ENCODE measurements at places on chromosomes 7 and 10.
A peak's percentile ranks its signal among the peaks of the same experiment; 100 is the strongest.

DNA sequence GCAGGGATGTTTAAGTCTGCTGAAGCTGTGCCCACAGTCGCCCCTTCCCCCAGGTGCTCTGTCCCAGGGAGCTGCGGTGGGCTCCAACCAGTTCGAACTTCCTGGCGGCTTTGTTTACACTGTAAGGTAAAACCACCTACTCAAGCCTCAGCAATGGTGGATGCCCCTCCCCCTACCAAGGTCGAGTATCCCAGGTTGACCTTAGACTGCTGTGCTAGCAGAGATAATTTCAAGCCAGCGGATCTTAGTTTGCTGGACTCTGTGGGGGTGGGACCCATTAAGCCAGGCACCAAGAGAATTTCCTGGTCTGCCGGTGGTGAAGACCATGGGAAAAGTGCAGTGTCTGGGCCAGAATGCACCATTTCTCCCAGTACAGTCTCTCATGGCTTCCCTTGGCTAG, 56.0 kb downstream of the CCDC7 start:
- no peak for DNase-seq

- DNase-seq = no peak
These were observed 3.5 kb downstream of the KCP start for GRCh38 chr7:128906766-128907559.

GRCh38 chr10:101040061-101040460, 9.0 kb downstream of the SFXN3 start:
- DNase-seq = no peak

DNA sequence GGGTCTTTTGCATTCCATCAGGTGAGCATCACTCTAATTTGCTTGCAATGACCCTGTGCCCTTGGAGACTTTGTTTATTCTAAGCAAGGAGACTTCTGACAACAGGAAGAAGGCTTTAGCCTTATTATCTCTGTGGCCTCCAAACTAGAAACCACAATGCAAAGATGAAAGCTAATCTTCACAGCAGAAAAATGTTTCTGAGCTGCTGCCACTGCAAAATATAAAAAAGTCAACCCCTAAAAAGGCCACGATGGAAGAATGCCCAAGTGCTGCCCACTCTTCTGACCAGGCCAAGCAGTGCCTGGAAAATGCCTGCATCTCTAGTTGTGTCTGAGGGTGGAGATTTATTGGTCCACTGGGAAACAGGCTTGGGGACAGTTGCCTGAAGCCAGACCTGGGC, 299.9 kb downstream of the C7orf25 start:
- DNase-seq = no peak

DNA sequence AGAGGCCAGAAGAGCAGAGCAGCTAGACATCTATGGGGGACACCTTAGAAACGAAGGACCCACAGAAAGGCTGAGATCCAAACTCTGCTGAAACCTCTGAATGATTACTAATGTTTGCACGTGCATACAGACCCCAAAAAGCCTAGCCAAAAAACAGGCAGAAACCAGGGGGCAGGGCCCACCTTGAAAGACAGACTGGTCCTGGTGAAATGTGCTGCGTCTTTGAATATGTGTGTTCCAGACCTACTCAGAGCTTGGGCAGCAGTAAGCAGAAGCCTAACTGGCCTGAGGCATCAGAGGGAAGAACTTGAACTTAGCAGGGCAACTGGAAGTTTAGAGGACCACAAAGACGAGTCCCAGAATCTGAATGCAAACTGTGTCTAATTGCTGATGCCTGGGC, 251.8 kb downstream of the TEX36 start:
- no peak for DNase-seq

DNA sequence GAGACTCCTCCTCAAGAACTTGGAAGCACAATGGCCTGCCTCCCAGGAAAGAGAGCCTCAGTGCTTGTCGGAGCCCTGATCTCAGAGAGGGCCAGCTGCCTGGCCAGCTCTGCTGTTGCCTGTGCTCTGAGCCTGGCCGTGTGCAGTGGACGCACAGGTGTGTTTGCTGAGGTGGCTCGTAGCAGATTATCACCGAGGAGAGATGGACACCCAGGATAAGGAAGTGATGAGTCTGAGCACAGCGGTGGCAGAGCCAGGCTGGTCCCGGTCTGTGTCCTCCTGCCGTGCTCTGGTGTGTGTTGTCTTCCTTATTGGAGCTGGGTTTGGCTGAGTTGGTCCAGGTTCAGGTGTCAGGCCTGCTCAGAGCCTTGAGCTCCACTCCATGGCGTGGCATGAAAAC, 208.5 kb downstream of the EBF3 start:
- no peak for DNase-seq

DNA sequence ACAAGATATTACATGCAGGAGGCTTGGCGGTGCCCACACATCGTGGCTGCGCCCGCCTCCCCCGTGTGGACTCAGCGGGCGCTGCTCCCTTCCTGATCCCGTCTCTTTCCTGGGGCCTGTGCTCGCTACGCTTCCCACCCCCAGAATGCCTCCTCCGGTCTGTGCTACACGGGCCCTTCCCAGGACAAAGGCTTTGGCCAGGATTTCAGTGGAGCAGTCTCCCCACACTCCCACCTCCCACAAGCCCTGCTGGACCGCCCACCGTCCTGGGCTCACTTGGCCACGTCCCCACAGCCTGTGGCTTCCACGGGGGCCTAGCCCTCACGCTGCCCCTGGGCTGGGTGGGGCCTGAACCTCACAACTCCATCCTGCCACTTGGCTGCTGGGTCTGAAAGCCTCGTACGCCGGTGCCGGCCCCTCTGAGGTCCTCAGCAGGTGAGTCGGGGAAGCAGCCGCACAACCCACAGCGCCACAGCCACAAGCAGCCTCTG, 17.3 kb downstream of the CFAP46 start:
- no peak for DNase-seq

- peak; percentile 59 for DNase-seq
These were observed 645 bp downstream of the SLC26A4 start for GRCh38 chr7:107661081-107661864.

GRCh38 chr10:47136866-47137265, 163.1 kb upstream of the GDF10 start:
- no peak for DNase-seq

DNA sequence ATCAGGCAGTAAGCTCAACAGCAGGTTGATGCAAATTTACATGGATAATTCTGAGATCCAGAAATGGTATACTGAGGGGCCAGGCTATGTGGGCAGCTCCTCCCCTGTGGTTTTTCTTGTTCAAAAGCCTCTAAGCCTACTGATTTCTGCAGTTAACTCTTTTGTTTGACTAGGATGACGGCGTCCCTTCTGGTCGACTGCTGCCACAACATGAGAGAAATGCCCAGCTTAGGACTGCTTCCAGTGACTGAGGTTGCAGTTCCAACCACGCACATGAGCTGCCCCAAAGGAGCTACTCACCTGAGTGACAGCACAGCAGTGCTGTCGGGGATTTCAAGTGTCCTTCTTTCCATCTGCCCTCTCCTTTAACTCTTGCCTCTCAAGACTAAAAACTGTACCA, 973.0 kb upstream of the GHITM start:
- DNase-seq = no peak

DNA sequence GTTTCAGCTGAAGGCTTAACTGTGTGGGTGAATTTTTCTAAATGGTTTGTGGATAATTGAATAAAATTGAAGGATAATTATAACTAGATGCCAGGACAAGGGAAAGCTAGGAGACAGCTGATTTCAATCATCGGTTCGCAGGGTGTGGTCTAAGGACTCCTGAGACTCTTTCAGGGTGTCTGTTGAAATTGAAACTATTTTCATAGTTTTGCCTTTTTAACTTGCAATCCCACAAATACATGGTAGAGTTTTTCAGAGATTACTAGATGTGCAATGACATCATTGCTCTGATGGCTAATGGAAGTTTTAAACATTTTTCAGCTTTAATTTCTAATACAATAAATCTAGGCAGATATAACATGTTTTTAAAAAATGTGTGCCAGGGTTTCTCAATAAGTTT, 18.5 kb downstream of the TRUB1 start:
- no peak for DNase-seq

- no peak for DNase-seq
These were observed 202.6 kb downstream of the MDFIC start for GRCh38 chr7:115124409-115124939.
